ENCODE measurements at places on chromosomes 2 and 18.

DNA sequence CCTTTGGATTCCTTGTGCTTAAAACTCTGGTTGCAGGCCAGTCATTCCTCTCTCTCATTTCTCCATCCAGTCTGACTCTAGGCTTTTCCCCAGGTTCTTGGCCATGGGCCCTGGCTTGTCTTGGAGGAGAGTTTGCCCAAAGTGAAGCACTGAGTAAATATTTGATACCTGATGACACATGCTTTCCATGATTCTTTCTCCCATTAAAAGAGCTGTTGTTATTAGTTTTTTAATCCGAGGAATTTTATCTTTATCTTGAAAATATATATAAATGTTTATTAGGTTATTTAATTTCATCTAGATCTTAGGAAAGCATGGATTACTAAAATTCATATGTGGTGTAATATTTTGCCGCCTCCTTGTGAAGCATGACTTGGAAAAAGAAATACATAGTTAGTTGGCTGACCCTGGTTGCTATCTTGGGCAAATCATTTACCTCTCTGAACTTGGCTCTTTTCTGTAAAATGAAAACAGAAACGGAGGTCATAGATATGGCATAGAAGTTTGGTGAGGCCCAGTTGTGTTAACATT lies 650.1 kb downstream of the SLC4A3 start:
- no peak for DNase-seq

- no peak for DNase-seq
Measured at GRCh38 chr18:30211112-30211511, 831.4 kb downstream of the DSC3 start.

GRCh38 chr18:66046032-66046602 lies 295.3 kb downstream of the CDH7 start:
- DNase-seq, result no peak

DNA sequence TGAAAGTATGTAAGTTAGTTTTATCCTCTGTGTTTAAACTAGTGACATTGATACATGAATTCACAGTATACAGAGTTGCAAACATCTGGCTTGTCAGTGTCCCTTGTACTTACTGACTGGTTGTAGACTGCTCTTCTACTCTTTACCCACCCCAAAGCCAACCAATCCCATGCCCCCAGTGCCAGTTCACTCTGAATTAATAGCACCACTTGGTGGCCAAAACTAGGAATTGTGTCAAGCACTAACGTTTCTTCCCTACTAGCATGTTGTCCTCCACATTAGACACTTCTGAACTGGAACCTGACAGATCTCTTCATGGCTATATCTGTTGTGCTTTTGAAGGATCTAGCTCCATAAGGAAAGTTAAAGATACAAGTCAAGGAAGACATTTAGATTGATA lies 27.2 kb upstream of the OTX1 start:
- DNase-seq, result no peak

DNA sequence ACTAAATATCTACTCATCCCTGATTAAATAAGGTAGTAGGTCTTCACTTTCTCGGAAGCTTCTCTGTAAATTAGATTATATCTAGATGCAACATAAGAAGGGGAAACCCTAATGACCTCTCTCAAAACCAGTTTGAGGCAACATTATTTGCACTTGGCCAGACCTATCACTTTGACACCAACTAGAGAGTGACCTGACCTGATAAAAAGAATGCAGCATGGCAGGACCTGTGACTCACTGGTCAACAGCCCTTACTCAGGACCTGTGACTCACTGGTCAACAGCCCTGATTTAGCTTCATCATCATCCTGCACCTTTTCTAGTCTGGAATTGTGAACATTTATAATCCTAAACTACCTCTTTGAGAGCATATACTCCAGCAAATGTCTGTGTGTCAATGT lies 1957.7 kb upstream of the CELF4 start:
- DNase-seq, result no peak

GRCh38 chr2:191860760-191861466 lies 14.0 kb upstream of the CAVIN2 start:
- DNase-seq, result no peak

DNA sequence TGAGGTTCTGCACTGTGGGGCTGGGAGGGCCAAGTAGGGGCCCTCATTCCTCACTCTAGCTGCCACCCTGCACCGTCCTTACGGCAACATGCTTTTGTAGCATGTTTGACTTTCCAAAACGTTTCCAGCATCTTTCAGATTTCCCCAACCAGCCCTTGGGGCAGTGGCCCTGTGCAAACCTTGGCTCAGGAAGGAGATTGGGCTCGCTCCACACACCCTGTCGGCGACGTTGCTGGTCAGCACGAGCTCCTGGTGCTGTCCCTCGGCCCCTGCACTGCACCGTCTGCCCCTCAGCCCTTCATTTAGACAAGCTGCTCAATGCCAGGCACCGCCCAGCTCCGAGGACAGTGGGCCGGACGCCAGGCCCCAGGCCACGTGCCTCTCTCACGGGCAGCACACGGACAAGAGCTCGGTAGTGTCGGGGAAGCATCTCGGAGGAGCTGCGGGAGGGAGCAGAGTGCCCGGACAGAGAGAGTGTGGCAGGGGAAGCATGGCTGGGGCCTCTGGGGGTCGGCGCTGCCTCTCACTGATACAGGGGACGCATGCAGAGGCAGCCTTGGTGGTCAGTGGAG lies 6.9 kb downstream of the GPR17 start:
- no peak for DNase-seq

GRCh38 chr2:117933884-117934354 lies 80.0 kb downstream of the CCDC93 start:
- DNase-seq, result no peak

DNA sequence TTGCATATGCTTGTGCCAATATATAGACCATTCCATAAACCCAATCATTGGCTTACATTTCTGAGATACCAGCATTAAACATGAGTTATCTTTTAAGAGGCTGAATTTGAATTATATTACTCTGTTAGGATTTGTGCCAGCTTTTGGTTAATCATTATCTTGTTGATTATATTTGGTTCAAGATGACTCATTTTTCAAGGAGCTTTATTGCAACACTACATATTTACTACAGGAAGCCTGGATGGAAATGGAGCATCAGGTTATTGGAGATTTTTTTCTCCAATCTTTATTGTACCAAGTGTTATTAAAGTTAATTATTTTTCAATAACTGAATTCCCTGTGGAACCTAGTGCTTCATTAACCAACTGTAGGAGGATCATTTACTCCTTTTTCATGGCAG lies 26.4 kb downstream of the EML4 start:
- no peak for DNase-seq

DNA sequence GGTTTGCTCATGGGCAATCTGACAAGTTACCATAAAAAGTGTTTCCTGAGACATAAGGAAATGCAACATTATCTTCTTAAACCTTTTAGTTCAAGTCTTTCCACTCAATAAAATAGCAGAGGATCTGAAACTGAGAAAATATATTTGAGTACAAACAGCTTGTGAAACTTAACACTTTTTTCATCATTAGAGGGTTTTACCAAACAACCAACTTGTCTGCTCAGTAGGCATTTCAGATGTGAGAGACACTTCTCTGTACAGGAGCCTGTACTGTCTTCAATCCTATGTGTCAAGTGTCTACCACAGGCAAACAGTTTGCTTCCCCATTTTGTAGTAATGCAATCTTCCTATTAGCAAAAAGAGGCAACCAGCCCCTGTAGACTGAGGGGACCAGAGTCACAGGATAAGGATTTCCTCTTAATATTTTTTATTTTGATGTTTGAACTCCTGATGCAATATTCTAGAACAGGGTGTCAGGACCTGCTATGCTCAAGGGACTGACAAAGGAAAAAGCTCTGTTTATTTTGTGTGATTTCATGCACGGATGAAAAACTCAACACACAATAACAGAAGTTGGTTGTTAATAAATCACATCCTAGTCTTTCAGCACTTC lies 159.1 kb upstream of the LHCGR start:
- no peak for DNase-seq

All from cortex of kidney (tissue), 1 donor.